ENCODE measurements at places on chromosomes 5 and 9. TPM values are rescaled to one million over a fixed set of nuclear protein-coding genes. Genes with fewer than 3 reads are reported as not detected.

The IFNB1 gene
- not detected for total RNA-seq

The SNAPC3 gene
- 27.5 TPM for total RNA-seq

The FCN2 gene
- total RNA-seq, result not detected

The C5orf47 gene
- not detected for total RNA-seq

All from NCI-H460 (cell line).